ENCODE measurements at places on chromosomes 1 and 21. TPM values are rescaled to one million over a fixed set of nuclear protein-coding genes. Genes with fewer than 3 reads are reported as not detected.
A peak's percentile ranks its signal among the peaks of the same experiment; 100 is the strongest.

GRCh38 chr1:162219461-162219860, 150.0 kb downstream of the NOS1AP start:
- no peak for DNase-seq

GRCh38 chr1:208268541-208269337, 24.6 kb upstream of the PLXNA2 start:
- no peak for DNase-seq

GRCh38 chr1:227541796-227542152, 21.6 kb upstream of the ZNF678 start:
- DNase-seq, result no peak

GRCh38 chr1:235865565-235866204, 1.0 kb downstream of the LYST start:
- DNase-seq, result no peak

GRCh38 chr1:87501738-87502137, 173.1 kb downstream of the LMO4 start:
- no peak for DNase-seq

DNA sequence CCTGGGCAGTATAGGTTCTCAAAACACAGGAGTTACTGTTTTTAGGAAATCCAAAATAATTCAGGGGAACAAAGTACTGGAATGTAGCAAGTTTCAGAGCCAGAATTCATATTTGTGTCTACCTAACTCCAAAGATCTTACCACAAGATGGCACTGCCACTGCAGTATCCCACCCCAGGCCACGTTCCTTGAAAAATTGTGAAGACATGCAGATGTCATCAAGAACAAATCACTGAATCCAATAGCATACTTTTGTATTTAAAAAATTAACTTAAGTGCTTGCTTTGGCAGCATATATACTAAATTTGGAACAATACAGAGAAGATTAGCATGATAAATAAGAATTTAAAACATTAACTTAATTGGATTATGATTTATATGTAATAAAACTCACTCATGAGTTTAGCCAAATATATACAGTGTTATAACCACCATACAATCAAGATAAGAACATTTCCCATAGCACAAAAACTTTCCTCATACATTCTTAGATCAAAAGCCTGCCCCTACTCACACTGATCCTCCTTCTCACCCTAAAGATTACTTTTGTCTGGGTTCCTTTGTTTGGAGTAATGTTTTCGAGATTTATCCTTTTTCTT, 209.9 kb downstream of the FAF1 start:
- no peak for DNase-seq

DNA sequence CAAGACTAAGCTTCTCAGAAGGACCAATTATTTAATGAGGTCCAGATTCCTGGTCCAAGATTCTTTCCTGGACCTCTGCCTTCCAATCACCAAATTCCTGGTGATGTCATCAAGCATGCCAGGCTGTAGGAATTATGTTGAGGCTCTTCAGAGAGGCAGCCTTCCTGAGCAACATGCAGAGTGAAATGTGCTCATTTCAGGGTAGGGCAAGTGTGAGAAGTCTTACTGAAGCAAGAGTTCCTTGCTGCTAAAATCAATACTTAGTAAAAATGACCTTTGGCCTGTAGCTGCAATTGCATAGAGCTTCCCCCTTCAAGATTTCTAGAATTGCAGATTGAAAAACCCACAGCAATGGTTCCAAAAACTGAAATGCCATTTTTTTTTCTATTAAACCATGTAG, 31.7 kb upstream of the BCAR3 start:
- DNase-seq, result no peak

DNALI1 gene
- 16.1 TPM for total RNA-seq

- no peak for DNase-seq
Observed at GRCh38 chr1:30337324-30337620, 386.1 kb downstream of the MATN1 start.

- DNase-seq, result no peak
Observed at GRCh38 chr1:154736841-154737240, 128.9 kb upstream of the ADAR start.

FAM3B gene
- total RNA-seq, result not detected

OLIG2 gene
- total RNA-seq, result not detected

CCDC24 gene
- 16.8 TPM for total RNA-seq

- DNase-seq, result no peak
Observed at GRCh38 chr1:238672262-238672661, 714.1 kb upstream of the CHRM3 start.

DNA sequence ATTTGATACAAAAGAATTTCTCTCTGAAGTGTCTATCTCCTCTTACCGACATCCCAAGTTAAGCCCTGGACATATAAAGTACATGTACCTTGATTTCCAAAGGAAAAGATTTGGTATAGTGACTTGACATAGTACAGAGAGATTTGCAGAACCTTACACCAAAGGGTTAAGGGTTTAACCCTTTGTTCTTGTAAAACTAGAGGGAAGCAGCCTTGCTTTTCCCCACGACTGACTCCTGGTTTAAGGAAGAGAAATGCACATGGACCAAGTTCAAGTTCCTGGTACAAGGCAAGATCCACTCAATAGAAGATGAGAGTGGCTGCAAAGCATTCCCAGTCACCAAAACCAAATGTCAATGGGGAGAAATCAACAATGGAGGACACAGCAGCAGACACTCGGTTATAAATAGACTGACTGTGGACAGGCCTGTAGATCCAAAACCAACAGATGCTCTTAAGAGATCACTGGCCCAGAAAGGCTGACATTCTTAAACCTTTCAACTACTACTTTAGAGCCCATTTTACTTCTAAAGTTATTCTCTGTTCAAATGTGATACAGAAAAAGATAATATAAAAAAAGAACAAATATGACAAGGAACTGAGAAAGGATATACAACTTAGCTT, 69.4 kb downstream of the PUM1 start:
- no peak for DNase-seq

- DNase-seq, result no peak
Observed at GRCh38 chr1:54299037-54299436, 99.1 kb downstream of the MRPL37 start.

DNA sequence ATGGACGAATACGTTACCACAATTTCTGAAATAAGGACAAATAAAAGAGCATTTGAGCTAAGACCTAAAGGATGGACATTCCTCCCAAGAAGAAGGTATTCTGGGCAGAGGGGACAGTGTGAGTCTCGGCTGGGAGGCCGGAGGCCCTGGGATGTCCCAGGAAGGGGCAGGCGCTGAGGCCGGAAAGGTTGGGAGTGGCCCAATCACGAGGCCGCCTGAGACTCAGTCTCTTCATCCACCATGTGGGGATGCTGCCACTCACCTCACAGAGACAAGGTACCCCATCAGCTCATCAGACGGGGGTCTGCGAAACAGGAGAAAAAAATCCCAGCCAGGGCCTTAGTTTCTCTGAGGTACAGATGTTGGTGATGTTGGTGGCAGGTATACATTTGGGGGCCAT, 24.3 kb upstream of the LAPTM5 start:
- no peak for DNase-seq

- DNase-seq, result no peak
Observed at GRCh38 chr1:196209265-196209664, 399.0 kb downstream of the KCNT2 start.

- peak; percentile 11 for DNase-seq
Observed at GRCh38 chr21:45499201-45499750, 43.0 kb downstream of the SLC19A1 start.

DNA sequence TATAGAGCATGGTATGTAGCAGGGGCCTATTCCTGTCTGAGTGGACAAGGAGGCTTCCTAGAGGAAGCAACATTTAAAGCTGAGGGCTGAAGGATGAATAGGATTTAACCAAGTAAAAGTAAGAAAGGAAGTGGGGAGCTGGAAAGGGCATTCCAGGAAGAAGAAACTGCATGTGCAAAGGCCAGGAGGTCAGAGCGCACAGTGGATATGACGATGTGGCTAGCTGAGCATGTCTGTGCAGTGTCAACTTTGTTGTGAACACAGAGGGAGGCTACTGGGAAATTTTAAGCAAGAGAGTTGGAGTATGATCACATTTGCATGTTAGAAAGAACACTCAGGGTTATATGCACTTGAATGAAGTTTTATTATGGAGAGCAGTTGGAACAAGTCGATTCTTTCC, 28.6 kb upstream of the JUN start:
- DNase-seq, result no peak

DNA sequence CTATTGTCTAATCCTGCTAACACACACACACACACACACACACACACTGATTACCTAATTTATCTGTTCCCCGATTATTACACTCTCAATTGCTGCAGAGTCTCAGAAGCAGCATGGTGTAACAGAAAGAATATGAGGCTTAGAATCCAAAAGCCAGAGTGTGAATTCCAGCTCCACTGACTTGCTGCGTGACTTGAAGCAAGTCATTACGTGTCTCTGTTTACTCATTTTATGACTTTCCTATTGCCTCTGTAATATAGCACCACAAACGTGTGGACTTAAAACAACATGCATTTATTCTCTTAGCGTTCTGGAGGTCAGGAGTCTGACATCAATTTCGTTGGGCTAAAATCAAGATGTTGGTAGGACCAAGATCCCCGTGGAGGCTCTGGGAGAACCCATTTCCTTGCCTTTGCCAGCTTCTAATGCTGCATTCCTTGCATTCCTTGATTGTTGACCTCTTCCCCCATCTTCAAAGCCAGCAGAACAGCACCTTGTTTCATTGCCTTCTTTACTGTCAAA, 55.9 kb upstream of the ATP5PO start:
- DNase-seq, result no peak

AGT gene
- 6.5 TPM for total RNA-seq

GRCh38 chr21:35587841-35588380, 472.4 kb downstream of the SETD4 start:
- no peak for DNase-seq

GRCh38 chr1:231241750-231242149, 738 bp downstream of the GNPAT start:
- no peak for DNase-seq

DNA sequence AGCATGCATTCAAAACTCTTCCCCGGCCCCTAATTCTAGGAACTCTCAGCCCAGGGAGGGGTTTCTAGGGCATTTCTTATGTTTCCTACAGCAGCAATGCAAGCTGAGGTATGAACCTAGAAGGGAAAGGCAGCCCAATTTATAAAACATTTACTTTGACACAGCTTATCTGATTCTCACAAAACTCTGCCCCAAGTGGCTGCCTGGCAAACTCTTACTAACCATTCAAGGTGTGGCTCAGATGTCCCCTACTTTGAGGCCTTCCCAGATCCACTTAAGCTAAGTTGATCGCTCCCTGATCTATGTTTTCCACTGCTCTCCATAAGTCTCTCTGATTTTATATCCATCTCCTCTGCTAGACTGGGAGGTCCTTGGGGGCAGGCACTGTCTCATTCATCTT, 35.4 kb downstream of the AK2 start:
- DNase-seq, result no peak

GRCh38 chr1:160420881-160421842, 20.8 kb downstream of the VANGL2 start:
- no peak for DNase-seq

RSPH1 gene
- 0.90 TPM for total RNA-seq

DNA sequence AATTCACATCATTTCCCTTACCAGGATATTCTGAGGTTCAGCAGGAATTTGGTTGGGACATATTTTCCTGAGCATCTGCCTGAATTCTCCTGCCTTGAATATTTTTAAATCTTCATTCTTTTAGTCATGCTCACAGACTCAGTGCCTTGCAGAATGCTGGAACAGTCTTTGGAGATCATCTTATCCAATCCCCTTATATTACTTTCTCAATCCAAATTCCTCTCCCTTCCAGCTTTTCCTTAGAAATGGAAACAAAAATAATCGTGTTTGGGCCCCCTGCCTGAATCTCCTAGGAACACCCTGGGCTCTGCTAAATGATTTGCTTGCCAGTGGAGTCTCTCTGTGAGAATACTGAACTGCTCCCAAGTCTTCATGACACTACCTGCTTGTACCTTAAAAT, 38.4 kb downstream of the LHX8 start:
- no peak for DNase-seq

RGS4 gene
- 22.5 TPM for total RNA-seq

DNA sequence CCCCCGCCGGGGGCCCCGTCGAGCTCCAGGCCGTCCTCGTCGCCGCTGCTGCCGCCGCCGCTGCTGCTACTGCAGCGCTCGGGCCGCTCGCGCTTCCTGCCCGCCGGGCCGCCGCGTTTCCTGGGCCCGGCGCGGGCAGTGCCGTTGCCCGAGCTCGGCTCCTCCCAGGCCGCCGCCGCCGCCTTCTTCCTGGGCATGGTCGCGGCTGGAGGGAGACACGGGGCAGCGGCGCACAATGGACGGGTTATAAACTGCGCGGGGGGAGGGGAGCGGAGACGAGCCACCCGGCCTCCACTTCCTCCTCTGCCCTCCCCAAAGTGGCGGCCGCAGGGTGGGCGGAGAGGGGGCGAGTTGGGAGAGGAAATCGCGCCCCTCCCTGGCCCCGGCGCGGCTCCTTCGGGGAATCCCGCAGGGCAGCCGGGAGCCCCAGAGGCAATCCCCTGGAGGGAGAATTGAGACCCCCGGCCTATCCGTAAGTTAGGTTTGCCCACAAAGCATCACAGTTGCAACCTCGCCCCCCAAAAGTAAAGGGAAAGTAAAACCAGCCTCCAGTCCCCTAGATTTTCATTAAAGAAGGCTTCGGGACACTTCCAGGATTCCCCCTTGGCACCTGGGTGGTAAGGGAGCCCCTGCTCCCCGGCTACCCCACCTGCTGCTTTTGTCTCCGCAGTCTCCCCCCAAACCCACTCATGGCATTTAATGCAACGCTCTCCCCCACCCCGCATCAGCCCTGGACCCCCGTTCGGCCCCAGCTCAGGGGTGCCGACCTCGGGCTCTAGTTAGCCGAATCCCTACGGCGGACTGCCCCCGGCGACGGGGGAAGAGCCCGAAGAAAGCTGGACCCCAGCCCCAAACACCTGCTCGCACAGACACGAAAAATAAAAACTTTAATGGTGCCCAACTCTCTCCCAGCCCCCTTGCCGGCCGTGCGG, 893 bp downstream of the RCC2 start:
- DNase-seq, result peak; percentile 78

HSF2BP gene
- 1.5 TPM for total RNA-seq

DNA sequence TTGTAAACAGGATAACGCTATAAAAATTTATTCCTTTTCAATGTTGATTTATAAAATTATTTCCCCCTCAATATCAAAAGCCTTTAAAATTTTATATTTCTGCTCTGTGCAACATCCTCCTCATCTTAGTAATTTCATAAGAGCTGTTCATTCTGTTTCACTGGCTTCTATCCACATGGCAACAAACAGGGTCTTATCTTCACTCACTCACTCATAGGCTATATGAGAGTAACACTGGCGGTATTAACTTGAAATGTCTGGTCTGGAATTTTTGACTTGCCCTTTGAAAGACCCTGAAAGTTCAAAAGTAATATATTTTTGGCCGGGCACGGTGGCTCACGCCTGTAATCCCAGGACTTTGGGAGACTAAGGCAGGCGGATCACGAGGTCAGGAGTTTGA, 77.4 kb upstream of the KRTAP11-1 start:
- DNase-seq, result no peak

GRCh38 chr1:216815260-216816131, 92.3 kb upstream of the ESRRG start:
- peak; percentile 1 for DNase-seq

DNAJB4 gene
- total RNA-seq, result 61.5 TPM

DNA sequence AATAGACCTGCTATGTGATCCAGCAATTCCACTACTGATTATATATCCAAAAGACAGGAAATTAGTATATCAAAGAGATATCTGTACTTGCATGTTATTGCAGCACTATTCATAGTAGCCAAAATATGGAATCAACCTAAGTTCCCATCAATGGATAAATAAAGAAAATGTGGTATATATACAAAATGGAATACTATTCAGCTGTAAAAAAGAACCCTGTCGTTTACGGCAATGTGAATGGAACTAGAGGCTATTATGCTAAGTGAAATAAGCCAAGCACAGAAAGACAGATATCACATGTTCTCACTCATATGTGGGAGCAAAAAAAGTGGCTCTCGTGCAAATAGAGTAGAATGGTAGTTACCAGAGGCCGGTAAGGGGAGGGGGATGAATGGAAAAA, 9.2 kb downstream of the DNAH14 start:
- no peak for DNase-seq
